ENCODE measurements at places on chromosomes 1 and 21.
A peak's percentile ranks its signal among the peaks of the same experiment; 100 is the strongest.

DNA sequence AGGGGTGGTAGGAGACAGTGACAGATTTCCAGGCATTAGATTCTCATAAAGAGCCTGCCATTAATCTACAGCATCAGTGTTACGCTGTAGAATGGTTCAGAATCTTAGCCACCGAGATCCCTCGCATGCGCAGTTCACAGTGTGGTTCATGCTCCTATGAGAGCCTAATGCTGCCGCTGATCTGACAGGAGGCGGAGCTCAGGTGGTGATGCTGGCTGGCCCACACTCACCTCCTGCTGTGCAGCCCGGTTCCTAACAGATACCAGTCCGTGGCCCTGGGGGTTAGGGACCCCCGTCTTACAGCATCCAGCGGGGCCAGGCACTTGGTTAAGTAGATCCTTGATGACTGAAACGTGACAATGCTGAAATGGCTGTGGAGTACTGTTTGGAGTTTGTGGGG, 163.6 kb upstream of the C1orf21 start:
- peak; percentile 33 for DNase-seq

DNA sequence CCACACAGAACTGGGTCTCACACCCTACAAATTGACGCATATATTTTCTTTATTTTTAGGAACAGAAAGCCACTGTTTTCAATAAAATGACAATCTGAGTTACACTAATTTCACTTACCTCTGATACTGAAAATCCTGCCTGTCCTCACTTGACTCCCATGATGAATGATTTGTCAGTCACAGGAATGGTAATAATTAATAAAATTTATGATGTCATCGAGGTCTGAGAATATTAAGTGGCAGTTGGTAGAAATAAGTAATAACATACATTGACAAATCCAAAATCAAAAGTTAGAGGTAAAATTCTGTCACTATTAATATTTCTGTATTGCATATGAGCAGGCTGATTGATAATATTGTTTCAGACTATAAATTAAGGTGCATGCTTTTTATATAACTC, 418.7 kb upstream of the RGS18 start:
- DNase-seq = no peak

DNA sequence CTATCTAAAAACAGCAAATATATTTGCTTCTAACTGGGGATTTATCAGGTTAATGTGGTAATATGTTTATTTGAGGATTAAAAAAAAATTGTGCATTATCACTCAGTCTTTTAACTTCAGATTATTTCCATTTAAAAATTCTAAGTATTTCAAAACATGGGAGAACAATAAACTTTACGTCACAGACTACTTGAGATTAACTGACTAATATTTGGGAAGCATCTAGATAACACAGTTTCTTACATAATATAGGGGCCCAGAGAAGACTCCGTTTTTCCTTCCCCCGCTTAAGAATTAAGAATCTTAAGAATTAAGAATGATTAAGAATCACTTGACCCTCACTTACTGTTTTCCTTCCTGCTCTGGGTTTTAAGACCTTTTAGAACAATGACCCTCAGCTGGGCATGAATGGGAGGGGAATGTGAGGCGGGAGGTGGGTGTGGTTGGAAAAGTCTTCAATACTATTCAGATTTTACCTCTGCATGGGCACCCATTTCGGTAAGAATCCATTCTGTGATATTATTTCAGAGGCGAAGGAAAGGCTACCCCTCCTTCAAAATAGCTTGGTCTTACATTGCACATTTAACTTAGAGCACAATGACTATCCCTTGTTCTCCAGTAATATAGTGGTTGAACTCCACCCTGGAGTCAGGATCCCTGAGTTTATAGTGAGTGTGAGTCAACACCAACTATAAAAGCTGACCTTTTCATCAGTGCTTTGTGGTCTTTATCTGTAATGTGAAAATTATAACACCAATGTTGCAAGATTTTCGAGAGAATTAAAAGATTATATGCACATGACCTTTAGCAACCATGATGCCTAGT, 821.3 kb downstream of the USP25 start:
- DNase-seq = no peak

DNA sequence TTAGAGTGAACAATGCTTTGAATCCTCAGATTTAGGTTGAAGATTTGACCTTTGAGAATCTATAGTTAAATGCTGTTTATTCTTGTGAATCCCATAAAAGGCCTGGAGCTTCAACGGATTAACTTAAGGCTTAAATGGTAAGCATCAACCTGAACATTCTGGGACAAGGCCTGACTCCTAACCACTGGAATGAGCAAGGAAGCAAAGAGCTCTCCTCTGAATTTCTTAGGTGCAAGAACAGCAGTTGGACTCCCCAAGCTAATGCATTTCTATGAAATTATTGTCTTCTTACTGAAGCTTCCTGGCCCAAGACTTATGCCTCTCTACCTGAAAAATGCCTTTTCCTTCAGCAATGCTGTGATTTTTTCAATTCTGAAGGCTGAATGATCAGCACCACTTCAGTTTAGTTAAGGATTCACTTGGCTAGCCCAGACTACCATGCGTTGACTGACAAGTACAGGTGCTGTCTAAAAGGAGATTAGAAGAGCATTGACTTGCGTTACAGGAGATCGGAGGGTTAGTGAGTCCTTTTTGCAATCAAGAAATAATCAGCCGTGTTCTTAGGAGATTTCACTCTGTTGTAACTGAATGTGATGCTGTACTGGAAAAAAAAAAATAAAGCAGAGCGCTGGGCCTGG, 178.5 kb downstream of the ZC3H11B start:
- DNase-seq = no peak

DNA sequence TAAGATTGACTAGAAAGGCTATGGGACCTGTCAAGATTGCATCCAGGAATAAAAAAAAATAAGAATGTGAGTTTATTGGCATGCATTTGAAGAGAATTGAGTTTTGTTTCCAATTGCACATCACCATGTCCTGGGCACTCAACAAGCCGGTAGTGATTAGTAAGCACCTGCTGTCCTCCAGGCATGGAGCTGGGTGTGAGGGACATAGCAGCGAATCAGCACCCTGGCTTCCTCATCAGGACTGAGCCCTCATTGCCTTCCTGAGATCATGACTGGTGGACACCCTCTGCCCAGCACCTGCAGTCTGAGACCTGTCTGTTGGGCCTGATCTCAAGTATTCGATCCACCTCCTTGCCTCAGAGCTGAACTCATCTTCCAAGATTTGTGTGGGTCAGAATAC, 26.8 kb downstream of the S100A6 start:
- DNase-seq = no peak

GRCh38 chr21:27954543-27955165, 987.8 kb upstream of the ADAMTS5 start:
- DNase-seq = peak; percentile 83

GRCh38 chr1:182674346-182675246, 9.8 kb downstream of the RGS8 start:
- peak; percentile 18 for DNase-seq

GRCh38 chr1:180881806-180882509, 30.7 kb upstream of the KIAA1614 start:
- DNase-seq = peak; percentile 62

GRCh38 chr1:46480959-46481646, 8.5 kb upstream of the DMBX1 start:
- DNase-seq = peak; percentile 37

- DNase-seq = no peak
Measured at GRCh38 chr21:29808153-29808552, 131.6 kb downstream of the GRIK1 start.

- DNase-seq = no peak
Measured at GRCh38 chr1:42046761-42047507, 106.3 kb upstream of the GUCA2B start.

DNA sequence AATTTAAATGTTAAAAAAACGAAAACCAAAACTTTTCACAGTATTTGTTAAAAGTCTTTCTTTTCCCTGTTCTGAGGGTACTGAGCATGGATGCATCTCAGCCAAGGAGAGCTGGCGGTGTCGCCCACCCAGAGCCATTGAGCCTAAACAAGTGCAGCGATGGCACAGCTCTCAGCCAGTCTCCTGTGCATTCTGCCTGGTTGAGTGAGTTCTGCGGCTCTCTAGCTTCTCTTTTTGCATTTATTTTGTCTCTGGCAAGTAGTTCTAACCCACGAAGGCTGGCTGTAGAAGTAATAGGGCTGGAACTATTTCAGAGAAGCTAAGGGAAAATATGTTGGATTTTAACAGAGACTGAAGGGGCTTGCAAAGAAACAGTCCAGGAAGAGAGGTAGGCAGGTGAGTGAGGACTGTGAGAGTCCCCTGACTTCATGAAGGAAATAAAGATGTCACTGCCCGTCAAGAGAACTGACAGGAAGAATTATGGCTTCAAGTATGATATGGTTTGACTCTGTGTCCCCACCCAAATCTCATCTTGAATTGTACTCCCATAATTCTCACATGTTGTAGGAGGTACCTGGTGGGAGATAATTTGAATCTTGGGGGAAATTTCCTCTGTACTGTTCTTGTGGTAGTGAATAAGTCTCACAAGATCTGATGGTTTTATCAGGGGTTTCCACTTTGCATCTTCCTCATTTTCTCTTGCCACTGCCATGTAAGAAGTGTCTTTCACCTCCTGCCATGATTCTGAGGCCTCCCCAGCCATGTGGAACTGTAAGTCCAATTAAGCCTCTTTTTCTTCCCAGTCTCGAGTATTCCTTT, 35.7 kb upstream of the LIN9 start:
- no peak for DNase-seq

- DNase-seq = no peak
Measured at GRCh38 chr1:219173434-219173757, 282 bp upstream of the LYPLAL1 start.

GRCh38 chr1:55428944-55429931, 214.1 kb upstream of the USP24 start:
- peak; percentile 100 for DNase-seq

- peak; percentile 33 for DNase-seq
Measured at GRCh38 chr1:169133801-169134502, 27.5 kb downstream of the ATP1B1 start.

DNA sequence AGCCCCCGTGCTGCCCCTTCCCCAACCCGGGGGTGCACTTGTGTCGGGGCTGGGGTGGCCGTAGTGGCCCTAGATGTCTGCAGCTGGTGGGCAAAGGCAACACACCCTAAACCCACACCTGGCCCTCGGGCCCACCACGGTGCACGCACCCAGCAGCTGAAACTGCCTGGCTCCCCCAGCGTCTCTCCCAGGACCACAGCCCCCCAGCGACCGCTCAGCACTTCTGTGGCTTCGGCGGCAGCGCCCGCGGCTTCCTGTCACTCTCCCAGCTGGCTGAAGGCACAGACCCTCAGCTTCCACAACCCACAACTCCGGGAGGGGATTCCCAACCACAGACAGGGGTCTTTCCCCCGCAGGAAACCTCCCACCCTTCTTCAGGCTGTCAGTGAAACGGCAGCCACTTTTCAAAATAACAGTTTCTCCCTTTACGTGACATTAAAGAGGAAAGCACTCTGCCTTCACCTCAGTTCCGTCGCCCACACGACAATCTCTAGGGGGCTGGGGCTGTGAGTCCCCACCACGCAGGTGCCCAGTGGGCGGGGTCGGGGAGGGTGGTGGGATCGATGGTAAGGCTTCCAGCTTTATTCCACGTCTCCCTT, 40.7 kb upstream of the COL6A2 start:
- no peak for DNase-seq

- DNase-seq = peak; percentile 93
Measured at GRCh38 chr1:28437264-28437923, 67.9 kb downstream of the PHACTR4 start.

DNA sequence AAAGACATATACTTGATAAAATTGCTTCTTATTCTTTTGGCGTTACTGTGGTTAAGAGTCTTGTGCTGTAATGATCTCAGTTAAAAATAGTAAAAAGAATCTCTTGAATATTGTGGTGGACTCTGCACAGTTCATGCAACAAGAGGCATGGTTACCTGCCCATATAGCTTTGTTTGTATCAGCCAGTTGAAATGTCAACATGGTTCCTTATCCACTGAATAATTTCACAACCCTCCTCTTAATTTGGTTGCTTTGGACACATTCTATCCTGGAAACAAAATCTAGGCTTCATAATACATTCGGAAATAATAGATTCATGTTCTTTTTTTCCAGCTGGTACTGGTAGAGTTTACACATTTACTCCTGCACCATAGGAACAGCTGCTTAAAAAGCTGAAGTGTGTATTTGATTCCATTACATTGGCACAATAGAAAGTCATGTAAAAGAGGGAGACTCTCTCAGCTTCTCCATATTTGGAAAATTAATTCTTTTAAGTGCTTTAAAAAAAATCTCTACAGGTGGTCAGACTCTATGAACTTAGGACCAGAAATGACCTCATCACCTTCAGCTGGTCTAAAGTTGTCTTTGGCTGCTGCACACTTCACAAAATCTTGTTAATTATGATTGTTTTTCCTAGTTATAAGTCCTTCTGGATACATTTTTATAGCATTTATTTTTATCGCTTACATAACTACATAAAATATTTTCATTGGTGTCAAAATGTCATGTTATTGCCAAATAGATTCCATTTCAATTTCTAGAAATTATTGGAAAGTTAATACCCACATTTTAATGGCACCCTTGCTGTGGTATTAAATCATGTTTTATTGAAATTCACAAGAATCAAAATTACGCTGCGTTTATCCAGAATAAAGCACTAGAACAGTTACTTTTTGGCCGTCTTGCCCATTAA, 100.2 kb downstream of the LTN1 start:
- no peak for DNase-seq

DNA sequence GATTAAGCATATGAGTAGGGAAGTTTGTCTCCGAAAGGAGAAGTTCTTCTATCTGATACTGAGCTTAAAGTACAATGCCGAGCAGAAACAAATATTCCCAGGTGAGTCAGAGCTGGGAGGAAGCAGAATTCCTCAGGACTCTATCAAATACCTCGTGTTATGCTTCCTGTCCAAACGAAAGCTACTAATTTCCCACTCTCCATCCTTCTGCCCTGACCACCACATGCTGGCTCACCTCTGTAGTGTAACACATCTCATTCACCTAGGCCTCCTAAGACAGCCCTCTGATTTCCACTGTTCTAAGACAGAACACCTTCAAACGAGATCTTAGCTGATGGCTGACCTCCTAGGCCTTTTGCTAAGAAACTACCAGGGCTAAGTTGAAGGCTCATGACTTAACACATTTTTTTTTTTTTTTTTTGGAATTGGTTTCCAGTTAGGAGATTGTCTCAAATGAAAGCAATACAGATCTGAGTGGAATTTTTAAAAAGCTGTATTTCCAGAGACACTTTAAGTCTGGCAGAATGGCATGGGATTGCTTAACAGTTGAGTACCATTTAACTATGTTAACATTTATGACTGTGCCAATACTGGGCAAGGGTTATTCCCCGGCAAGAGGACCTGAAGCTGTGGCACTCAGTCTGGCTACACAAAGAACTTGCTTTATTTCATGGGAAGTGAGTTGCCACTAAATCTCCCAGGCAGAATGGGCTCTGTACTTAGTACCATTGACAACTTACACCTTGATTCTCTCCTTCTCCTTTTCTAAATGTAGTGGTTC, 583.4 kb downstream of the DPYD start:
- no peak for DNase-seq

DNA sequence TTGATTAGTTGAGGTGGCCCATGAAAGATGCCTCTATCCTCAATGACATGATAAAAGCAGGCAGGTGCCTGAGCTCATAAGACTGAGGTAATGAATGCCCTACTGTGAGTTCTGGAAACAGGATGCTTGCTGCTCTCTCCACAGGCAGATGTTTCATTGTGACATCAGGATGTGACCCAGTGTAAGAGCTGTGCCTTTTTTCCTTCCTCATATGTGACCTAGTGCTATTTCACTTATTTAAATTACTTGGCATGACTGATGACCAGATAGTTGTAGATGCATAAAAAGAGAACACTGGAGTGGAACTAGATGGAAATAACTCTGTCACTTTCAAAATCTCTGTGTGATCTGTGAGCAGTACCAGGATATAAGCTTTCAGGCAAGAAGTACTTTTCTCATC, 31.9 kb downstream of the KIF14 start:
- DNase-seq = no peak
